ENCODE measurements at places on chromosomes 16 and 17.

DNA sequence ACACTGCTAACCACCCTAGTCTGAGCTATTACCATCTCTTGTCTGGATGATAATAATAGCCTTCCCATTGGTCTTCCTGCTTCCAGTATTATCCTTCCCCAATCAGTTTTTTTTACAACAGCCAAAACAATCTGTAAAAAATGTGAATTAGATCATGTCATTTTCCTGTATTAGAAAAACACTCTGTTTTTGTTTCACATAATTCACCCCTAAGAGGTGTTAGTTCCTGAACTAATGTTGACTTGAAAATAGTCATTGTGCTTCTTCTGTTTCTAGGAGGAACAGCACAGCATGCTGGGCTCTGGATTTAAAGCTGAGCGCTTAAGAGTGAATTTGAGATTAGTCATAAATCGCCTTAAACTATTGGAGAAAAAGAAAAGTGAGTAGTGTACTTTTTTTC lies 20.0 kb downstream of the IST1 start:
- DNase-seq, result no peak

- DNase-seq, result peak; percentile 71
Observed at GRCh38 chr17:45143767-45144198, 4.5 kb upstream of the HEXIM1 start.

- DNase-seq, result no peak
Observed at GRCh38 chr17:82267575-82268379, 5.7 kb downstream of the CSNK1D start.

DNA sequence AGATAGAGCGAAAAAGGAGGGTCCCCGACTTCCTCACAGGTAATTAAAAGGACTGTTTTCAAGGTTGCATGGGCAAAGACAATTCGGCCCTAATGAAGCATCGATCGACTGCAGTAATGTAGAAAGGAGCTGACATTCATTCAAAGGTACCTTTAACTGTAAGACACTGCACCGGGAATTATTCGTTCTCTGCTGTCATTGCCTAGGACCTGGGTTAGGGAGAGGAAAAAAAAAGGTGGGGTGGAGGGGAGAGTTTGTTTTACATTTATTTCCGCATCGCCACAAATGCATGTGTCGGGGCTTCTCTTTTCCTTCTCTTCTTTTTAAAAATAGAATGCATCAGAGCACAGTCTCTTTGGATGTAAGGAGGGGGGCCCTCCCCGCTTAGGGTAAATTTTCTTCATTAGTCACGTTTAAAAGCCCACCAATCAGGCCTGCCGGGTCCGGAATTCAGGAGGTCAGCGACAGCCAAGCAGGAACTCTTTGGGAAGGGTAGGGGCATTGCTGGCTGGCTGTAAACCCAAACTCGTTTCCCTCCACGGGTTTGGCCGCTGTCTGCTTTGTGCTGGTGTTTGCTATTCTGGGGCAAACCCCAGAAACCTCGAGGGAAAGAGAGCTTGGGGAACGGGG lies 496.2 kb upstream of the ZFHX3 start:
- no peak for DNase-seq

DNA sequence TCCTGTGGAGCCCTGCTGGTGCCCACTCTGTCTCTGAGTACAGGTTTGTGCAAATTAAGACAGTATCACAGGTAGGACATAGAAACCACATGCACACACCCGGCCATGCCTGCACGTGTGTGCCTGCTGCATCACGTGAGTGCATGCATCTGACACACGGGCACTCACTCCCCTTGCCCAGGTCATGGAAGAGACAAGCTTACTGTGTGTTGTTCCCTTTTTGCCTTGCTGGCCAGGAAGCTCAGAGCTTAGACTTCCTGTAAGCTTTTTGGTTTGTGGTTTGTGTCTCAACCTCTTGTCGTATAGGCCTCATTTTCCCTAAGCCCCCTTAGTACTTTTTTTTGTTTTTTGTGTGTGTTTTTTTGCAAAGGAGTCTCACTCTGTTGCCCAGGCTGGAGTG lies 25.0 kb downstream of the ZNF469 start:
- no peak for DNase-seq

GRCh38 chr16:1337486-1337885 lies 4.0 kb downstream of the BAIAP3 start:
- DNase-seq, result no peak

DNA sequence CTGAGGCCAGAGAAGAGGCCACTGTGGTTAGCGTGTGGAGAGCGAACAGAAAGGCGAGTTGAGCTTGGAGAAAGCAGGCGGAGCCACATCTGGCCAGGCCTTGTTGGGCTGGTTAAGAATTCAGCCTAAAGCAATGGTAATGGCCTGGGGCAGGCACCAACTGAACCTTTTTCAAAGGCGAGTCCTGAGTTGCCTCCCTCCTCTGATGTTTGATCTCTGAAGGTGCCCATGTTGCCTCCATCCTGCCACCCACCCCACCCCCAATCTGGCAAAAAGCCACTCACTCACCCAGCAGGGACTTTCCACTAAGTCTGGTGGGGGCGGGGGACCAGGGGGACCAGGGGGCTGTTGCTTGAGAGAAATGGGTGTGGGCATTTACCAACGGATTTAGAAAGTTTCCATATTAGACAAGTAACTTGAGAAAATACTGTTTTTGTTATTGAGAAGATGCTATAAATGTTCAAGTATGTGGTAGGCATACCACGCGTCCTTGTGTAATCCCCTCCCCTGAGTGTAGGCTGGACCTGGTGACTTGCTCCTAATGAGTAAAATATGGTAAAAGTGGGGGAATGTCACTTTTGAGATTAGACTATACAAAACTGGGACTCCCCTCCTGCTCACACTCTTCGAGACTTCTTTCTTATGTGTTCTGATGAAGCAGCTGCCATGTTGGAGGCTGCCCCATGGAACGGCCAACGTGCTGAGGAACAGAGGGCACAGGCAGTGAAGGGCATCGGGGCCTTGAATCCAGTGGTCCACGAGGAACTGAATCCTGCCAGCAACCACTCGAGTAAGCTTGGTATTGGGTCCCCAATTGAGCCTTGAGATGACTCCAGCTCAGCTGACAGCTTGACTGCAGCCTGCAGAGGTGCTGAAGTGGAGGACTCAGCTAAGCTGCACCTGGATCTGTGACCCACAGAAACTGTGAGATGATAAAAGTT lies 29.9 kb upstream of the TNS4 start:
- peak; percentile 90 for DNase-seq

DNA sequence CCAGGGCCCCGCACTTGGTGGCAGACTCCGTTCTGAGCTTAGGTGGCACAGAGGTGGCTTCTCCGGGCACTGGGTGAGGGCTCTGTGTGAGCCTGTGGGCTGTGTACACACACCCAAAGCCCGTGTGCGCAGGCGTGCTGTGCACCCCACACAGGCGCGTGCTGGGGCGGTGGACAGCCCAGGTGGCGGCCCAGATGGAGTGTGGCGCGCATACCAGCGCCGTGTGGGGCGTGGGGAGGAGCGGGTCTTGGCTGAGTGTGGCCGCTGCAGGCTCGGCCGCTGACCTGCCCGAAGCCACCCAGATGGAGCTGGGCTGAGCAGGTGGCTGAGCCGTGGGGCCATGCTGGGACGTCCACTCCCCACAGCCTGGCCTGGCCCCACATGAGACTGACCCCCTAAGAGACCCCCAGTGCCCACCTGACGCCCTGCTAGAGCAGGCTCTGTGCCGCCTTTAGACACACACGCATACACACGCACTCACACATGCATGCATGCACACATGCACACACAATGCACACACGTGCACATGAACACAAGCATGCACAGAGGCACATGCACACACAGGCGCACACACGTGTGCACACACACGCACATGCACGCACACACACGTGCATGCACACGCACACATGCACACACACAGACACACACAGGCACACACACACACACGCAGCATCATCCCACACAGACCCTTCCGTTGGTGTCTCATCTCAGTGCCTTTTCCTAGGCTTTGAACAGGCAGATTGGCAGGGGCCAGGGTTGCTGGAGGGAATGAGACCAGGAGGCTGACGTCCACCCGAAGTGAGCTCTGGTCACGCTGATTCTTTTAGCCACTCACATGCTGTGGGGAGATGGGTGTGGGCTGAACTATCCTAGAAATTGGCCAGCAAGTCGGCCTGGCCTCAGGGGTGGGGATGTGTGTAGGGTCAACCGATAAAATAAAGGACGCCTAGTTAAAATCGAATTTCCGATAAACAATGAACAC lies 2.1 kb downstream of the PRR35 start:
- DNase-seq, result no peak

- peak; percentile 88 for DNase-seq
Observed at GRCh38 chr16:726438-727290, at the start of the genes CCDC78 and HAGHL. CCDC78 (minus strand) TSS chr16:726443; CDS start chr16:726367, 76 bp downstream. HAGHL (plus strand) TSS chr16:727106; CDS start chr16:727510, 404 bp downstream.

GRCh38 chr17:31510308-31511194 lies 119.1 kb downstream of the RAB11FIP4 start:
- DNase-seq, result peak; percentile 68

- DNase-seq, result peak; percentile 72
Observed at GRCh38 chr16:79261481-79261940, 339.0 kb downstream of the MAF start.

DNA sequence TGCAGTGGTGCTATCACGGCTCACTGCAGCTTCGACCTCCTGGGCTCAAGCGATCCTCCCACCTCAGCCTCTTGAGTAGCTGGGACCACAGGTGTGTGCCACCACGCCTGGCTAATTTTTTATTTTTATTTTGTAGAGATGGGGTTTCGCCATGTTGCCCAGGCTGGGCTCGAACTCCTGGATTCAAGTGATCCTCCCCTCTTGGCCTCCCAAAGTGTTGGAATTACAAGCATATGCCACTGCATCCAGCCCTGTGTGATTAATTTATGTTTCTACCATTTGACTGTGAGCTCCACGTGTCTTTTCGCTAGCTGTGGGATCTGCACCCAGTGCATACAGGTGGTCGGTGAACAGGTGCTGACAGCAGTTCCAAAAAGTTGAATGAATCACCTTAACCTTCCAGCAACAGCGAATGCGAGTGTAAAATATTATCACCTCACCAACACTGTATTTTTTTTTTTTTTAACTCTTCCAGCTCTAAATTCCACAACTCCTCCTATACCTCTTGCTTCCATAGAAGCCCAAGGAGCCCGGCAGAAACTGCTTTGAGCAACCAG lies 484 bp upstream of the NUDT7 start:
- DNase-seq, result no peak

DNA sequence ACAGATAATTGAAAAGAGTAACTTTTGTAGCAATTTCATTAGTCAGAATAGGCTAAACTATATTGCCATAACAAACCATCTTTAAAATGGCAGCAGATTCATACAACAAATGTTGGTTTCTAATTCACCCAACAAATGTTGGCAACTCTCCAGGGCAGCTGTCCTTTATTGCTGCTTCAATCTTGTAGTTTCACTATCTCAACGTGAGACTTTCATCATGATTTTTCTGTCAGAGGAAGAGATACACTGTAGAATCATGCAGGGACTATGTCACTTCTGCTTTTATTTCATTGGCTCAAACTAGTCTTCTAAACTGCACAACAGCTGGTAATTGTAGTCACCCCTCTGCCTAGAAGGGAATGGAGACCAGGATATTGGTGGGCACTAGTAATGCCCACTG lies 174.2 kb downstream of the TANC2 start:
- no peak for DNase-seq

GRCh38 chr17:32558326-32558955 lies 71.6 kb downstream of the CDK5R1 start:
- DNase-seq, result no peak

GRCh38 chr17:61416211-61416539 lies 16.5 kb downstream of the TBX2 start:
- no peak for DNase-seq

DNA sequence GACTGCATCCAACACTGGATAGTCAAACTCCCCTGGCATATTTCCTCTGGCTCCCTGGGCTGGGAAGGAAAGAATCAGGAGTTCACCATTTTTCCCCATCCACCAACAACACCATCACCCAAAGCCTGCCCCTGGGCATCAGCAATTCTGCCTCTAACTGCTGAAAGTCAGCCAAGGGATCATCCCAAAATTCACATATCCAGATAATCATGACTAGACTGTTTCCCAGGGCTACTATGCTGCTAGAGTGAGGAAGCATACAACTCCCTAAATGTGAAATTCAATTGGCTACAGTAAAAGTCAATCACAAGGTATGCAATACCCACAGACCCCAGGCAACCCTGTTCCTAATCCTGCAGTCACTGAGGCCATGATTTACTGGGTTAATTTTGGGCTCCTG lies 230.6 kb downstream of the C16orf95 start:
- DNase-seq, result no peak

DNA sequence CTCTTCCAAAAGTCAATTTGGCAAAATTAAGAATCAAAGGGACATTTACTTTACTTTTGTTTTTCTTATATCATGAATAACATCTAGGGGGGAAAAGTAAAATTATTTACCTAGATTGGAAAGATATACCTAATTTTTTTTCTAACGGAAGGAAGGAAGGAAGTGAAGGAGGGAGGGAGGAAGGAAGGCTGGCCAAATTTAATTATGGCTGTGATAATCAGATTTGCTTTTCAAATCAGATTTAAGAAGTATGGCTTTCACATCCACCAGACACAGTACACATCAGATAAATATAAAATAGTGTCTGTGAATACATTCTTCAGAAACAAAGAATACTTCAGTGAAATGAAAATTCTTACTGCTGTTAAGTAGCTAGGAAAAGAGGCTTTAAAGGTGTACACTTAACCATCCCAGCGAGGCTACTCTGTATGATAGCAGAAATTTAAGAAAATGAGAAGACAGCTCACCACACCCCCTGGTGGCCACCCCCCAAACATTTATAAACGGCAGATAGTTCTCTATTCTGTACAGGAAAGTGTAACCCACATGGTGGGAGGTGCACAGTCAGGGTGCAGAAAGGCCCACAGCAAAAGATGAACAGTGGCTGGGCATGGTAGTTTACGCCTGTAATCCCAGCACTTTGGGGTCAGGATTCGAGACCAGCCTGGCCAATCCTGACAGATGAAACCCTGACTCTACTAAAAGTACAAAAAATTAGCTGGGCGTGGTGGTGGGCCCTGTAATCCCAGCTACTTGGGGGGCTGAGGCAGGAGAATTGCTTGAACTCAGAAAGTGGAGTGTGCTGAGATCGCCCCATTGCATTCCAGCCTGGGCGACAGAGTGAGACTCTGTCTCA lies 150.8 kb downstream of the SSH2 start:
- DNase-seq, result peak; percentile 85

DNA sequence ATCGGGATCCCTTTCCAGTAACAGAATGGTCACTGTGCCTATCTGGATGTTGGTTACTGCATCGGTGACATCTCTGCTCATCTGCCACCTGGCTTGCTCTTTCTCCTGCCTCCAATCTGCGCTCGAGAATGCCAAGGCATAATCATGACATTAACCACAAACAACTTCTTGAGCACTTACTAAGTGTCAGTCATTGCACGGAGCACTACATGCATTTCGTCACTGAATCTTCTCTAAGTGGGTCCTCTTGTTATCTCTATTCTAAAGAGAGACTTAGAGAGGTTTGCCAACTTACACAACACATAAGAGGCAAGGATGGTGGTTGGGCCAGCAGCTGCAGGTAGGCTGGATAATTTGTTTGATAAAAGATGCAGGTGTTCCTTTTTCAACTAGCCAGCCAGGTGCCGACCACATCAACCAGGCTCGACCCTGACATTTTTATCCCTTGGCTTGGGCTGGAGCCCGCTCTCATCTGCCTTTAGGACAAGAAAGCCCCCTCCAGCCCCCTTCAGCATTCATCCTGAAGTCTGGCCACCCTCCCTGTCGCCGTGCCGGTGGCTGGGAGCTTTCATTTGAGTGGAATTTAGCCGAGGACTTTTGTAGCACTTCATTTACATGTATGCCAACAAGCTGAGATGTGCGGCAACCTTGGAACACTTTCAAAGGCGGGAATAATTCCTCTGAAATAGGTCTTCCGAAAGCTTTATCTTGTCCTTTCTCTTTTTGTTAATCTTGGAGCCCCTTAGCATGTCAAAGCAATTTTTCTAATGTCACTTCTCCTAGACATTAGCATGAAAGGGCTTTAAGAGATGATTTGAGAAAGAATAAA lies 89.3 kb upstream of the NKD1 start:
- no peak for DNase-seq

All from activated CD8-positive, alpha-beta memory T cell treated with anti-CD3 and anti-CD28 coated beads, Interleukin-2, amount 50 U/mL, for 48 hours (primary cell).